ENCODE measurements at places on chromosomes 2 and 18.

- DNase-seq = no peak
These were observed 2.2 kb downstream of the ELAC1 start for GRCh38 chr18:50970006-50970405.

DNA sequence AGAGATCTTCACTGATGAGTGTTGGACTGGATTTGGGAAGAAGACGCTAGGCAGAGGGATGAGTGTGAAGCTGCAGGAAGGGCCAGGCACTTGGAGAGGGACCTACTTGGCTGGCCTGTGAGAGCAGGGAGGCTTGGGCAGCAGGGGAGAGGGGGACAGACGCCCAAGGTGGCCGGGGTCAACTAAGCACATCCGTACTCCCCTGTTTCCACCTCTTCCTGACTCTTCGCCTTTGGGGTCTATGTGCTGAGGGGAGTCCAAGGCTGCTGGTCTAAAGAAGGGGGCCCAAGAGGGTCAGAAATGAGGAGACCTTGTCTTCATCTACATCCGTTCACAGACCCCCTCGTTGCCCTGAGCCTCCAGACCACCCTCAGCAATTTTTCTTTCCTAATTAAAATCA lies 16.7 kb downstream of the DPYSL5 start:
- no peak for DNase-seq

DNA sequence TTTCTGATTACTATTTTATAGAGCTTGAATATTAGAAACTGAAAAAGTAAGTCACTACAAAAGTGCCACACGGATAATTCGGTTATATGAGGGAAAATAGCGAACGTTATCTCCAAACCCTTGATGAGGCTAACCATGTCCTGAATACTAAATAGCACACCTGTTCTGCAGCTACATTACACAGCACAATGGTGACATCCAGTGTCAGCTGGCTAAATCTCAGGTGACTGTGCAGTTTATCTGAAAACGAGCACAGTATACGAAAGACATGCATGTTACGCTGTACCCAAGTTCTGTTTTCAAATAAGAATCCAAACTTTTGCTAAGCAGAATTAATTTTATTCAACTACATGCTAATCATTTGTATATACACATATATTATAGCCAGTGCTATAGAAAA lies 9.0 kb downstream of the CCDC68 start:
- DNase-seq = no peak

DNA sequence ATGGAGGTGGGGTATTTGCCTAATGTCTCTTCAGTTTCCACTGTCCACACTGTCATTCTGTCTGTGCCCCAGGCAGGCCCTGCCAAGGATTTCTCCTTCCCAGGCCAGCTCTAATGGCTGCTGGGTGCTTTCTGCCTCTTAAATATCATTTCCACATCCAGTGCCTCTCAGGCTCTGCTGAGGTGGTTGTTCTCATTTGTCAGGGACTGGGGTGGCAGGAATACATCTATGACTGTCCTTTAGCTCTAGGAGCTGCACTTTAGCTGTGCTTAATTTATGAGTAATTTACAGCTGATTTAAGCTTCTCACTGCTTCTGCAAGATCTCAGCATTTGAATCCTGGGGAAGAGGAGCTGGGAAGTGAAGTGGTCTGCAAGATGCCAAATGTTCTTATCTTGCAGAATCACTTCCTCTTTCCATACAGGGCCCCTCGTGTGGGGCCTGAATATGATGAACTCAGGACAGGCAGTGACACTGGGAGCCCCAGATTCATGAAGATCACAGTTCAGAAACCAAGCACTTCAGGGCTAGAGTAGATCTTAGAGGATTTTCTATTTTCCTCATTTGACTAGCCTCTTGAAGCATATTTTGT lies 150.2 kb downstream of the FSHR start:
- DNase-seq = no peak

DNA sequence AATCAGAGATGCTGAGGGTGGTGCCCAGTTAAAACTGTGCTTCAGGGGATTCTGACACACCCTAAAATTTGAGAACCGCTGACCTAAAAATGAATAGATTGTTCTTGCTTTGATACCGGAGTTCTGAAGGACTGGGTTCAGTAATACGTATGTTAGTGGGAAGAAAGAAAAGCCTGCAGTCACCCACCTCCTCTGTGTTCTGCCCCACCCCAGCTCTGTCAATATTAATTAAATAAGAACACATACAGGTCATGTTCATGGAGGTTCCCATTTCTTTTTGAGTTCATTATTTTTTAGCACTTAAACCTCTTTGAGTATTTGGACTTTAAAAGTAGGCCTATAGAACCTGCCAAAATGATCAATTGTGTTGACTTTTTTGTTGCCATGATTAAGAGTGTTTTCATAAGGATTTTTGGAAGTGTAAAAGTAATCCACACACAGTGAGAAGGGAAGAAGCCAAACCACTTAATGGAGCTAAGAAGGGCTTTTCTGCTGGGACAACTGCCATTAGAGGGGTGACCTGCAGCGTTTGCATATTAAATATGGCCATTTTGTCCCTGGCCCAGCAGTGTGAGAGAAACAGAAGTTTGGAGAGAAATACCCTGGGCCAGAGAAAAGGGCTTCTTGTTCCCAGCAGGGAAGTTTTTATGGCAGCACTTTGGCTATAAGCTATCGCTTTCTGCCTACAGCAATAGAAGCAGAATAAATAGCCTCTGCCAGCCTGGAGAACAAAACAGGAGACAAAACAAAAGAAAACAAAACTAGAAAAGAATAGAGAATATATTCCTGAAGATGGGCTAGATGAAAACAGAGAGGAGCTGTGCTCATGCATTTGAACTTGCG lies 80.7 kb upstream of the RNF152 start:
- no peak for DNase-seq

GRCh38 chr2:110707386-110707965 lies 24.9 kb upstream of the ACOXL start:
- no peak for DNase-seq

DNA sequence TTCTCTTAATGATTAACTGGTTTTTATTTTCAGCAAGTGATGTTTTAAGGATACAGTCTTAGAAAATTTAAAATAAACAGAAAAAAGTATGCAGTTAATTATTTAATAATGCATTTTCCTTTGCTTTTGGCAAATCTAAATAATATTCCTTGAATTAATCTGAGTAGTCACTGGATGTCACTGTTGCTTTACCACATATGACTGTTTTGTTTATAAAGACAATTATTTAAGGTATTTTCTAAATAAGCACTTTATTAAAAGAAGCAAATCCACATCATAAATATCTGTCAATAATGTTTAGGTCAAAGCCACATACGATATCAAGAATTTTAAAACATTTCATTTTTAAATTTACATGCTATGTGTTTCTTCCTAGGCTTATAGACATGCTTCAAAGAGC lies 40.6 kb upstream of the TFPI start:
- no peak for DNase-seq

DNA sequence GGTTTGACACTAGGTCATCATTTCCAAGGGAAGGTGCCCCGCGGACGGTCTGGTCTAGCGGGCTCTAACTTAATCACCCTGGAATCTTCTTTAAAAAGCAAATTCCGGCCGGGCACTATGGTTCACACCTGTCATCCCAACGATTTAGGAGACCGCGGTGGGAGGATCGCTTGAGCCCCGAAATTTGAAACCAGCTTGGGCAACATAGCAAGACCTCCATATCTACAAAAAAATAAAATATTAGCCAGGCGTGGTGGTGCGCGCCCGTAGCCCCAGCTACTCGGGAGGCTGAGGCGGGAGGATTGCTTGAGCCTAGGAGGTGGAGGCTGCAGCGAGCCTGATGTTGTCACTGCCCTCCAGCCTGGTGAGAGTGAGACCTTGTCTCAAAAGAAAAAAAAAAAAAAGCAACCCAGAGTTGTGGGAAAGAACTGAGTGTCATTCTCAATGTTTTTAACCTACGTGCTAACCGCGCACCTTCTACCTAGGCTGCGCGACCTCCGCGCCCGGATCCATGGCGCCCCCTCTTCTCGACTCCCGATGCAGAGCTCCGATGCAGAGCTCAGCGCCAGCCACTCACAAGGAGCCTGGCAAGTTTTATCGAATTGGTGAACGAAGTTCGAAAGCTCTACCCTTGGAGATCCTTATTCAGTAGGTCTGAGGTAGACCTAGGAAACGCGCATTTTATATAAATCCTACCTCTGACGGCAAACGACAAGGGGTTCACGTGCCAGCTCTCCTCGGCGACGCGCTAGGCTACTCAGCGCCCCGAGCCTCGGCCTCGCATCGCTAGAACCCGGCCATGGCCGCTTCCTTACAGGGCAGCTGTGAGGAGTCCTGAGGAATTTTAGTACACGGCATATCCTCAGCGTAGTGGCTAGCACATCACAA lies 888 bp upstream of the TWSG1 start:
- DNase-seq = no peak
